ENCODE measurements at places on chromosomes 1 and 21. TPM values are rescaled to one million over a fixed set of nuclear protein-coding genes. Genes with fewer than 3 reads are reported as not detected.

Gene KRTAP19-3
- total RNA-seq, result not detected

DNA sequence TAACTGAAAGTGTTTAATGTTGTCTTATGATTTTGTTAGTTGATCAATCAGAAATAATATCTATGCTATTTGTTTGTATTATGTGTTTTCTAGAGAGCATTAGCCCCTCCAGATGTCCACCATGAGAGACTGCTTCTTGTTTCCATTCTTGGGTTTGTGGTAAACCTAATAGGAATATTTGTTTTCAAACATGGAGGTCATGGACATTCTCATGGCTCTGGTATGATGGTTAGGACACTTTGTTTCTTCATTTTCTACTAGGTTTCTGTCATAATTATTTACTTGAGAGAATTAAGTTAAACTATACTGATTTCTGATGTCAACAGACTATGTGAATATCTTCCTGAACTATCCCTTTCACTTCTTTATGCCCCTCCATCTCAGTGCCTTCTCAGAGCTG is 16.1 kb downstream of the SLC30A7 start:
- H3K27ac ChIP-seq, result no peak overlapping the region
- peaks cover 6% of the 10 kb centered on the region for H3K36me3 ChIP-seq
- no peaks in the 10 kb centered on the region for H3K4me1 ChIP-seq
- no peaks in the 10 kb centered on the region for H3K27me3 ChIP-seq

DNA sequence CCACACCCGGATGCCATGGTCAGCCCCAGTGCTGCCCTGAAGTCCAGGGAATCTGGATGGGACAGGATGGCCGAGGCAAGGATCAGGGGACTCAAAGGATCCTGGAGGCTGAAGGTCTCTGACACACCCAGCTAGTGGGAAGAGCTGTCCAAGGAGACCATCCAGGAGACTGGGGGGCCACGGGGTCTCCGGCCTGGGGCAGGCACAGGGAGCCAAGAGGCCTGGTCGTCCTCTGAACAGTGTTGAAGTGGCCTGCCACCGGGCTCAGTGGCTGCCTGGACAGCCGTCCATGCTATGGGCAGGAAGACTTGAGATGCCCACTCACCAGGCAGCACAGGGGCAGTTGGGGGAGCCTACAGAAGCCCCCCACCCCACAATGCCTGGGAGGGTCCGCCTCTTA is 41.9 kb downstream of the MEGF6 start:
- H3K27ac ChIP-seq, result no peak overlapping the region
- H3K36me3 ChIP-seq, result no peaks in the 10 kb centered on the region
- no peaks in the 10 kb centered on the region for H3K27me3 ChIP-seq
- no peaks in the 10 kb centered on the region for H3K4me1 ChIP-seq
- H3K4me3 ChIP-seq, result no peak overlapping the region
- no peak for DNase-seq

Gene OLIG2
- not detected for total RNA-seq

Gene CHI3L2
- total RNA-seq, result 1.5 TPM

DNA sequence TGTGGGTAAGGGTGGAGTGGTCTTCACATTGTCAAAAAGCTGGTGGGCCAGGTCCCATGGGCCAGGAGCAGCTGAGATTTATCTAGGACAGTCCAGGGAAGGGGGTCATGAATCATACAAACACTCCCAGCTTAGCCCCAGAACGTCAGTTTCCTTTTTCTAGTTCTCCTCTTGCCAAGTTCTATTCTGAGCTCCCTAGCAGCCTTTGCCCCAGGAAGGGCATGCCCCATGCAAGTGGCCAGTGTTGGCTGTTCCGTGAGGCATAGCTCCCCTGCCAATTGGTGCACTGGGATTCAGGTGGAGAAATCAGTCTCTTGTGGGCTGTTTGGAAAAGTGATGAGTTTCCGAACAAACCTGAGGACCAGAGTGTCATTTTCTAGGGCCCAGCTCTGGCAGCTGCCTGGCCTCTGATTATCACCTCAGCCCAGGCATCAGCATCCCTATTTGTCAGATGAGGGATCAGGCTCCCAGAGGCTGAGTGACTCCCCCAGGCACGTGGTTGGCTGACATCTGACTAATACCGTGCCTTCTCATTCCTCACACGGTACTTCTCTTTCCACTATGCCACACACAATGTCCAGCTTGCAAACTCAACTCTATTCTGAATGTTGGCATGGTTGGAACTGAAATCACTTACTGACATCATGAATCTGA is 14.2 kb upstream of the MYOM3 start:
- peak; percentile 9 for DNase-seq
- H3K36me3 ChIP-seq, result no peaks in the 10 kb centered on the region
- H3K4me1 ChIP-seq, result no peaks in the 10 kb centered on the region
- no peak overlapping the region for H3K4me3 ChIP-seq

DNA sequence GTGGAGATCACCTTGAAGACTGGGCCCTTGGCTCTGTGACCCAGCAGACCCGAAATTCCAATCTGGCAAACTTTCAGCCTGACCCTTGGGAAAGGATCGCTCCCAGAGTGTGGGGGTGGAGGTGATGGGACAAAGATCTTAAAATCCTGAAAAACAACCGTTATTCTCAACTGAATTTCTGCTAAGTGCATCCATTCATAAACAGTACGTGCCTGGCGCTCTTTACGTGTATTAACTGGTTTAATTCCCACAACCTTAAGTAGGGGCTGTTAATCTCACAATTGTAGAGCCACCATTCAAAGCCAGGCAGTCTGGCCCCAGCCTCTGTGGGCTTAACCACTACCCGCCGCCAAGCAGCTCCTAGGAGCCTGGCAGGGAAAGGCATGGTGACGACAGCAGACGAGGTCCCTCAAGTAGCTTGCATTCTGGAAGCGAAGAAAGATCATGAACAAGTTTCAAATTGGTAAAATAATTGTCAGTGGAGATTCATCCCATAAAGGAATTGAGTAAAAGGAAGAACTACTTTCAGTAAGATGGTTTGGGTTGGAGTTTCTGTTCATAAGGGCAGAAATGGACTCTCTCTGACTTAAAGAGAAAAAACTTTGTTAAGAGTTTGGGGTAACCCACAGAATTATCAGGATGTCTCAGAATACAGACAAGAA is 11.4 kb upstream of the RGS16 start:
- no peaks in the 10 kb centered on the region for H3K36me3 ChIP-seq
- H3K4me3 ChIP-seq, result no peak overlapping the region
- H3K4me1 ChIP-seq, result peaks cover 2% of the 10 kb centered on the region
- peaks cover 9% of the 10 kb centered on the region for H3K27me3 ChIP-seq

DNA sequence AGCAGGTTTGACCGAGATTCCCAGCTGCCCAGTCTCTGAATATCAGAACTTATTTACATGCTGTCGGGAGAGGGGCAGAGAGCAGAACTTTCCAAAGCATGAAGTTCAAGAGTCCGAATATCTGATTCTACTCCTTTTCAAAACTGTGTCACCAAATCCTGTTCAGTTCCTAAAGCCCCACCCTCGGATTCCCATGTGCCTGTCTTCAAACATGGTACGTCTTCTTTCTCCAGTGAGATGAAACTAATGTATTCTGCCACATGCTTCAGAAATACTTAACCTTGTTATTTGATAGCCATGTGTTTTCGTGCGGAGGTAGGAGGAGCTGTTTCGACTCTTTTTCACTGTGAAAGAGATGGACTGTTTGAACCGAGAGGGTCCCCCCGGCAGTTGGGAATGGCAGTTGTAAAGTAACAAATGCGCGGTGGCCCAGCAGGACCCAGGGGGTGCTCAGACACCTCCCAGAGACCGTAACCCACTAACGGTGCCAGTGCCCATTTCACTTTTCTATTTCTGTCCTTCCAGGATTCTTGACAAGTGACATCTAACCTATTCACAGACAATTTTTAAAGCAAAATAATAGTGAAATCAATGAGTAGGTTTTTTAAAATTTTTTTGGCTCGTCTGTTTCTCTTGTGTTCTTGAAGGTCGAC is 67.2 kb downstream of the ZBTB18 start:
- no peak overlapping the region for H3K4me3 ChIP-seq
- H3K27me3 ChIP-seq, result peaks cover 5% of the 10 kb centered on the region
- H3K4me1 ChIP-seq, result no peaks in the 10 kb centered on the region
- no peaks in the 10 kb centered on the region for H3K36me3 ChIP-seq
- DNase-seq, result no peak

Gene FMOD
- 3.3 TPM for total RNA-seq

DNA sequence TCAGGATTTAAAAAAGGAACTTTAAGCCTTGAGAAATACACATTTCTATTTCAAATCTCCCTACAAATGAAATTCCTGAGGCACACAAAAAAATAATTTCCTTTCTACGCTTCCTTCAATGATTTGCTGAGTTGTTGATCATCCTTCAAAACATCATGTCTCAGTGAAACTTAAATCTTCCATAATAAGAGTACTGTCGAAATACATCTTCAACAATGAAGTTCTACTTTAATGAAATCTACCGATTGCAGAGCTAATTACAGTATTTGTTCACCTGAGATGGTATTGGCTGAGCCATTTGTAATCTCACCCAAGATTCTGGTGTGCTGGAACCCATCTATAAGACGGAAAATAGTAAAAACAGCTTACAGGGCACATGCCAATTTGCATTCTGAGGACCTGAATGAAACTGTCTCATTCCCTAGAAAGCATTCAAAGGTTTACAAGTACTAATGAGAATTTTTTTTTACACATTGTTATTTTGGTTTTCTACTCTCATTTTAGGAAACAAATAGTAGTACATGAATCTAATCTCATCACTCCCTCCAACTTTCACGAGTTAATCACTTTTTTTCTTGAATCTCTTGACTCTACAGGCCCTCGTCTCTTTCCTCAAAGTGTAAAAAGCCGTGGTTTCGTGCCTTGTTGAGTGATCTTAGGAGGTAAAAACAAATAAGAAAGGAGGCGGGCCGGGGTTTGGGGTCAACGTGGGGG is 1.1 kb downstream of the CHML start:
- H3K36me3 ChIP-seq, result peaks cover 8% of the 10 kb centered on the region
- peak overlapping the region; percentile 41 for H3K27ac ChIP-seq
- peak overlapping the region; percentile 99 for H3K4me3 ChIP-seq
- peaks cover 3% of the 10 kb centered on the region for H3K4me1 ChIP-seq
- DNase-seq, result peak; percentile 36
- no peaks in the 10 kb centered on the region for H3K27me3 ChIP-seq

Gene C1orf159
- 3.3 TPM for total RNA-seq

- H3K27ac ChIP-seq, result no peak overlapping the region
- no peak for DNase-seq
- peaks cover 2% of the 10 kb centered on the region for H3K27me3 ChIP-seq
Measured at GRCh38 chr1:205531191-205532025, 26.9 kb downstream of the CDK18 start.

Gene CRP
- total RNA-seq, result not detected

Gene PAPPA2
- total RNA-seq, result 4.1 TPM

- H3K27ac ChIP-seq, result no peak overlapping the region
- H3K27me3 ChIP-seq, result no peaks in the 10 kb centered on the region
- H3K36me3 ChIP-seq, result no peaks in the 10 kb centered on the region
- DNase-seq, result no peak
- no peaks in the 10 kb centered on the region for H3K4me1 ChIP-seq
- H3K4me3 ChIP-seq, result no peak overlapping the region
Measured at GRCh38 chr1:30339866-30340265, 383.5 kb downstream of the MATN1 start.

- no peaks in the 10 kb centered on the region for H3K27me3 ChIP-seq
- H3K27ac ChIP-seq, result no peak overlapping the region
- no peaks in the 10 kb centered on the region for H3K36me3 ChIP-seq
- DNase-seq, result peak; percentile 70
- H3K4me1 ChIP-seq, result no peaks in the 10 kb centered on the region
- H3K4me3 ChIP-seq, result no peak overlapping the region
Measured at GRCh38 chr1:208778417-208778816, 534.2 kb upstream of the PLXNA2 start.

Gene NR1I3
- not detected for total RNA-seq

- DNase-seq, result no peak
- H3K27me3 ChIP-seq, result no peaks in the 10 kb centered on the region
- H3K27ac ChIP-seq, result no peak overlapping the region
- no peaks in the 10 kb centered on the region for H3K4me1 ChIP-seq
- no peaks in the 10 kb centered on the region for H3K36me3 ChIP-seq
Measured at GRCh38 chr1:203828002-203828401, 32.6 kb downstream of the ZBED6 start.

Gene GNAT2
- under 0.01 TPM for total RNA-seq

Gene OR2L5
- total RNA-seq, result not detected

GRCh38 chr1:211900441-211900840 is 69.9 kb upstream of the LPGAT1 start:
- DNase-seq, result no peak
- no peaks in the 10 kb centered on the region for H3K36me3 ChIP-seq
- H3K4me3 ChIP-seq, result no peak overlapping the region
- peaks cover 4% of the 10 kb centered on the region for H3K27me3 ChIP-seq
- H3K4me1 ChIP-seq, result no peaks in the 10 kb centered on the region

DNA sequence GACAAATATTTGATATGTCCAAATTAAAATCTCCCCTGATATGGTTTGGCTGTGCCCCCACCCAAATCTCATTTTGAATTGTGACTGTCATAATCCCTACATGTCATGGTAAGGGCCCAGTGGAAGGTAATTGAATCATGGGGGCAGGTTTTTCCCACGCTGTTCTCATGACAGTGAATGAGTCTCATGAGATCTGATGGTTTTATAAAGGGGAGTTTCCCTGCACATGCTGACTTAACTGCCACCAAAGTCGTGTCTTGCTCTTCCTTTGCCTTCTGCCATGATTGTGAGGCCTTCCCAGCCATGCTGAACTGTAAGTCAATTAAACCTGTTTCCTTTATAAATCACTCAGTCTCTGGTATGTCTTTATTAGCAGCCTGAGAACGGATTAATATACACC is 207.0 kb downstream of the BARHL2 start:
- DNase-seq, result no peak
- H3K27ac ChIP-seq, result no peak overlapping the region
- no peaks in the 10 kb centered on the region for H3K36me3 ChIP-seq
- no peaks in the 10 kb centered on the region for H3K4me1 ChIP-seq

DNA sequence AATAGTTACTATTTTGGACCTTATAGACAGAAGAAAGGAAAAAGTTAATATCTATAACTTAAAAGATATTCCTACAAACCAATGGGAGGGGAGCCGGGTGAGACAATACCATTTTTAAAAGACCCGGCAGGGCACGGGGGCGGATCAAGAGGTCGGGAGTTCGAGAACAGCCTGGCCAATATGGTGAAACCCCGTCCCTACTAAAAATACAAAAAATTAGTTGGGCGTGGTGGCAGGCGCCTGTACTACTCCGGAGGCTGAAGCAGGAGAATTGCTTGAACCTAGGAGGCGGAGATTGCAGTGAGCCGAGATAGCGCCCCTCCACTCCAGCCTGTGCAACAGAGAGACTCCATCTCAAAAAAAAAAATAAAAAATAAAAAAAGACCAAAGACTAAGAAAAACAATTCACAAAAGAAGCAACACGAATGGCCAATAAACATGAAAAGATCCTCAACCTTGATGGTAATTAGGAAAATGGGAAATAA is 1.2 kb upstream of the PSMB2 start:
- peaks cover 10% of the 10 kb centered on the region for H3K27me3 ChIP-seq
- peak overlapping the region; percentile 80 for H3K27ac ChIP-seq
- H3K36me3 ChIP-seq, result no peaks in the 10 kb centered on the region
- no peak for DNase-seq
- H3K4me1 ChIP-seq, result peaks cover 2% of the 10 kb centered on the region

Gene C21orf91
- total RNA-seq, result 13.6 TPM

GRCh38 chr1:2184934-2185333 is 9.6 kb downstream of the FAAP20 start:
- no peak overlapping the region for H3K4me3 ChIP-seq
- no peaks in the 10 kb centered on the region for H3K27me3 ChIP-seq
- no peak for DNase-seq
- H3K27ac ChIP-seq, result no peak overlapping the region

GRCh38 chr1:208637181-208637580 is 393.0 kb upstream of the PLXNA2 start:
- no peak overlapping the region for H3K27ac ChIP-seq
- H3K4me3 ChIP-seq, result no peak overlapping the region
- no peaks in the 10 kb centered on the region for H3K36me3 ChIP-seq
- no peaks in the 10 kb centered on the region for H3K27me3 ChIP-seq

Measured in fibroblast of lung (primary cell).